ENCODE measurements at places on chromosomes 12 and 14. TPM values are rescaled to one million over a fixed set of nuclear protein-coding genes. Genes with fewer than 3 reads are reported as not detected.

TMEM253 gene
- polyA plus RNA-seq = 0.82 TPM

DNA sequence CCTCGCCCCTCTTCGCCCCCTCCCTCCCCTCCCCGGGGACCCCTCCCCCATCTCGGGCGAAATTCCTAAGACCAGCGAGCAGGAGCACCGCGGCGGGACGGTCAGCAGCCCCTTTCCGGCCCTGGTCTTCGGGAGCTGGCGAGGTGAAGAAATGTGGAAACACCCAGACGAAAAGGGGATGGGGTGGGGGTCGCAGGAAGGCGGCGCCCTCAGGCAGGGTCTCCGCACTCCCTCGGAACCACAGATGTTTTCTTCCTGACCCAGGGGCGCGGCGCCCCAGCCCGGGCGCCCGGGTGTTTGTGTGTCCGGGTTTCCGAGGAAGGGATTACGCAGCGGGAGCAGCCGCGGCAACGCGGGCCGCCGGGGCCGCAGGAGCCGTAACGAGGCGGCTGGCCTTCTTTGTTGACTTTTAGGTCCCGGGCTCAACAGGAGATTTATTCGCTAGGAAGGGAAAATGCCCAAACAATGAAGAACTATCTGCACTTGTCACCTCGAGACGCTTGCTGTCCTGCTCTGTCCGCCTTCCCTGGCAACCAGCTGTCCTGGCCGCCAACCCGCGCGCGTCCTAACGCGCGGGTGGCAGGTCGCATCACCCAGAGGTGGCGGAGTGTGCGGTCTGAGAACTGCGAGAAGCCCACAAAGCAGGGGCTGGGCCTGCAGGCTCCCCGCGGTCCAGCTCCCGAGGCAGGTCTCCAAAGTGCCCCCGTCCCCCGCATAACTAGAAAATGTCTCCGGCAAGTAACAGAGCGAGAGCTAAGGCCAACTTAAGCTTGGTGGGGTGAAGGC is 7.0 kb downstream of the FOXA1 start:
- DNase-seq = no peak

FIGNL2 gene
- 0.05 TPM for polyA plus RNA-seq

GRCh38 chr12:22231836-22232235 is 102.7 kb downstream of the ST8SIA1 start:
- no peak for DNase-seq

GRCh38 chr12:93595351-93595750 is 22.9 kb downstream of the SOCS2 start:
- DNase-seq = no peak

DNA sequence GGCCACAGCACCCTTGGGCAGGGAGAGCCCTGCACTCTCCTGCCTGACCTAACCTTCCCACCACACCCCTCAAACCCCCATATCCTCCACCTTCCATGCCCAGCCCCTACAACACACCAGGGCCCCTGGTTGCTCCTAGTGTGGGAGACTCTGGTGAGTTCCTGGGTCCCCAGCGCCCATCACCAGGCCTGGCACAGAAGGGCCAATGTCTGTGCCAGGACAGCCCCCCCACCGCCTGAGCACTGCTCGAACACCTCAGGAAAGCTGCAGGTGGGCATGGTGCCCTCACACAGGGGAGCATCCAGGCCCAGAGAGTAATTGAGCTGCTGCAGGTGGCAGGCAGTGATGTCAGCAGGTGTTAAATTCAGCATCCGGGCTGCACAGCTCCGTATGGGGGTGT is 15.2 kb downstream of the ADCY6 start:
- no peak for DNase-seq

DNA sequence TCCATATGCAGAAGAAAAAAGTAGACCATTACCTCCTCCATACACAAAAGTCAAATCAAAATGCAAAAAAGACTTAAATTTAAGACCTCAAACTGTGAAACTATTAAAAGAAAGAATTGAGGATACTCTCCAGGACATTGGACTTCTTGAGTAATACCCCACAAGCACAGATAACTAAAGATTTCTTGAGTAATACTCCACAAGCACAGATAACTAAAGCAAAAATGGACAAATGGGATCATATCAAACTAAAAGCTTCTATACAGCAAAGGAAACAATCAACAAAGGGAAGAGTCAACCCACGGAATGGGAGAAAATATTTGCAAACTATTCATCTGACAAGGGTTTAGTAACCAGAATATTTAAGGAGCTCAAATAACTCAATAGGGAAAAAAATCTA is 427.9 kb downstream of the CCDC91 start:
- no peak for DNase-seq

GRCh38 chr12:87518481-87518880 is 510.7 kb downstream of the C12orf50 start:
- no peak for DNase-seq

GRCh38 chr12:99977550-99977949 is 7.2 kb downstream of the ANKS1B start:
- DNase-seq = no peak

- DNase-seq = no peak
Observed at GRCh38 chr12:56107242-56107641, 2.9 kb downstream of the PA2G4 start.

PRB2 gene
- not detected for polyA plus RNA-seq

GRCh38 chr12:9756706-9757105 is 4.0 kb downstream of the CD69 start:
- DNase-seq = no peak

All from SK-N-SH (cell line).